A549 (cell line): ENCODE measurements at places on chromosomes 3 and 15. TPM values are rescaled to one million over a fixed set of nuclear protein-coding genes. Genes with fewer than 3 reads are reported as not detected.

DNA sequence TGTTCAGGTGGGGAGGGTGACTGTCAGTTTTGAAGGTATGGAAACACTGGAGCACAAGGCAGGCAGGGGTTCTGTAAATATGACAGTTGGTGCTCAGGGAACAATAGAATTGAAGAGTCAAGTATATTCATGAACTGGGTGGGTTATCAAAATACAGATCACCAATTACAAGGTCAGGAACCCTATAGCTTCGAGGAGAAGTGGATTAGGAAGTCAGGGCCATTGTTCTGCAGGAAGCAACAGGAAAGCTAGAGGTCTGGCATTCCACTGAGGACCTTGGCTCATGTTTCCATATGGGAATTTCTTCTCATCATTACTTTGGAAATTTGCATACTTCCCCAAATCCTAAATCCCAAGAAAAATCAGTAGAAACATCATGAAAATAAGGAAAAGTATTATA is 125.9 kb downstream of the MYRIP start:
- DNase-seq, result no peak

- DNase-seq, result no peak
Observed at GRCh38 chr3:127722091-127722784, 49.5 kb downstream of the ABTB1 start.

GRCh38 chr15:75197062-75197630 is 4.5 kb upstream of the C15orf39 start:
- no peak for DNase-seq

DNA sequence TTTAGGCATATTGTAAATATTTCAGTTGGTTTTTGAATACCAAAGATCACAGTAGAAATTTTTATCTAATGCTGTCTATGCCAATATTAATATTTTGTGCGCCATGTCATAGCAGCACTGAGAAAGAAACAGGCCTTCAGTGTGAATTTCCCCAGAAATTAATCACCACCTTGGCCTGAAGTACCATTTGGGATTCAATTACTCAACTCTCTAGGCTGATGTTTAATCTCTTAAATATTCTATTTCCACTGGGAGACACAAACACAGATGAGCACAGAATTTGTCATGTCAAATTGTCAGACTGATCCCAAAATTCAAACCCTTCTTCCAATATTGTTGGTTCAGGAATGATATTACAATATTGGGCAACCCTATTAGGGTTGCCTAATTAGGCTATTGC is 509.3 kb downstream of the ROBO1 start:
- DNase-seq, result no peak

Gene AHSG
- 0.05 to 0.08 TPM in 2 of 3 replicates, not detected in the other for polyA plus RNA-seq

Gene ITIH1
- not detected in 3 replicates for polyA plus RNA-seq

Gene TUSC7
- polyA plus RNA-seq, result not detected in 3 replicates

Gene LRRC15
- 0.08 to 0.14 TPM (median 0.13 TPM) in 3 replicates for polyA plus RNA-seq

Gene PYGO1
- 6.1 to 6.6 TPM (median 6.3 TPM) in 3 replicates for polyA plus RNA-seq
